ENCODE measurements at places on chromosomes 12 and 14. TPM values are rescaled to one million over a fixed set of nuclear protein-coding genes. Genes with fewer than 3 reads are reported as not detected.

The IL22 gene
- total RNA-seq, result not detected

The PTPRB gene
- total RNA-seq, result 0.69 TPM

The CFAP73 gene
- total RNA-seq, result 0.09 TPM

The DYRK2 gene
- total RNA-seq, result 11.7 TPM

The PZP gene
- not detected for total RNA-seq

The ARMH4 gene
- total RNA-seq, result 0.46 TPM

The GLT8D2 gene
- 0.20 TPM for total RNA-seq

The KRT79 gene
- not detected for total RNA-seq

The TRAF3 gene
- total RNA-seq, result 20.1 TPM

The RCOR1 gene
- 26.4 TPM for total RNA-seq

The NXPH4 gene
- 4.1 TPM for total RNA-seq

The SMIM41 gene
- not detected for total RNA-seq

The FGF6 gene
- total RNA-seq, result not detected

The FLVCR2 gene
- 14.2 TPM for total RNA-seq

The GABARAPL1 gene
- total RNA-seq, result 39.2 TPM

The SLC38A6 gene
- total RNA-seq, result 16.8 TPM

The CD27 gene
- total RNA-seq, result not detected

The SMCO2 gene
- not detected for total RNA-seq

The PLEKHG7 gene
- not detected for total RNA-seq

The TAMALIN gene
- 0.84 TPM for total RNA-seq

The RFX4 gene
- not detected for total RNA-seq

The RIPK3 gene
- total RNA-seq, result not detected

The LTB4R gene
- total RNA-seq, result 5.9 TPM

The AHNAK2 gene
- total RNA-seq, result 278 TPM

The ENDOU gene
- not detected for total RNA-seq

The C12orf60 gene
- total RNA-seq, result 1.8 TPM

The SYT10 gene
- total RNA-seq, result not detected

The PTCSC3 gene
- total RNA-seq, result not detected

The LRRK2 gene
- 1.7 TPM for total RNA-seq

The NOXRED1 gene
- total RNA-seq, result 0.07 TPM

The UBE2N gene
- 153 TPM for total RNA-seq

Measured in A549 treated with Hydrocortisone at 1 μM for 4 hours (cell line).